Liver (tissue), 10 donors: ENCODE measurements at places on chromosomes 1 and 21. TPM values are rescaled to one million over a fixed set of nuclear protein-coding genes. Genes with fewer than 3 reads are reported as not detected.

Gene WNT4
- 0.09 TPM for polyA plus RNA-seq

- DNase-seq, result no peak
These were observed 299.7 kb downstream of the VAV3 start for GRCh38 chr1:107664982-107665925.

DNA sequence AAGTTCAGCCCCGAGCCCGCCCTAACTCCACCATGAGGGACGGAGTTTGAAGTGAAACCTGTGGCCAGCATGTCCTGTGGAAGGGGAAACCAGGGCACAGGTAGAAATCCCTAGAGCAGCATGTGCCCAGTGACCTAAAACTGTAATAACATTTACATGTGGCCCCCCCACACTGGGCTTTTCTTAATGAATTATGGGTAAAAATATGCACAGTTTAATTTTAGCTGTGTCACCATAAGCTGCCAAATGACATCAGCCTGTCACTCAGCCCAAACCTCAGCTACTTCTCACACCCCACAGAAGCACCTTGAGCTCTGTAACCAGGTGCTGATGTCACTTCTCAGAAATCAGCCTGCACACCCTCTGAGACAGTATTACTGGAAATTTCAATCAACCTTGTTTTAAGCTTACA is 50.0 kb upstream of the SLC19A1 start:
- no peak for DNase-seq

DNA sequence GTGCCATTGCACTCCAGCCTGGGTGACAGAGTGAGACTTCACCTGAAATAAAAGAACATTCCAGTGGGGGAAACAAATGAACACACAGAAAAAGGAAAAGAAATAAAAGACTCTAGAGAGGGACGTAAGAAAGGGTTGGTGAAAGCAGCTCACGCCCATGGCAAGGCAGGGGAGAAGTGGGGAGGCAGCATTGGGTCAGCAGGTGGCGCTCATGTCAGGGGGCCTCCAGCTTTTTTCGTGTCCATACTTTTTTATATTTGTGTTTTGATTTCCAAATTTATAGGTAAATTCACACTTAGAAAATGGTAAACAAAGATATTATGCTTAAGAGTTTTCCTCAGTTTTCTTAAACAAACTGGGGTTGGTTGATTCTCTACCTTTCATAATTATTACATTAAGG is 45.5 kb downstream of the VPS13D start:
- no peak for DNase-seq

- DNase-seq, result no peak
These were observed 10.7 kb downstream of the DDI2 start for GRCh38 chr1:15628003-15628402.

DNA sequence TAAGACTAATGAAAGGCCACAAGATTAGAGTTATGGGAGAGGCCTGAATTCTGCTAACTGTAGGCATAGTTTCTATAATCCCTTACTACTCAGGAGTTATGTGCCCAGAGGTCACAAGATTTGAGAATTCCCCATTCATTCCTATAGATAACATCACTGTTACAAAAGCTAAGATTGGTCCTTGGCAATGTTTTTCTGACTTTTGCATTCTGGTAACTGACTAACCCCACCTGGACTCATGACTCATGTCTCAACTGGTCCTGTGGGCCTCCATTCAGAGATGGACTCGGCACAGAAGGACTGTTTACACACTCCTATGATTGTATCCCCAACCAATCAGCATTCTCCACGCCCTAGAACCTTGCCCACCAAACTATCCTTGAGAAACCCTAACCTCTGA is 249.0 kb upstream of the ZP4 start:
- DNase-seq, result no peak

Gene C1orf94
- not detected for polyA plus RNA-seq

GRCh38 chr21:30668776-30669175 is 26.1 kb downstream of the KRTAP20-3 start:
- DNase-seq, result no peak

DNA sequence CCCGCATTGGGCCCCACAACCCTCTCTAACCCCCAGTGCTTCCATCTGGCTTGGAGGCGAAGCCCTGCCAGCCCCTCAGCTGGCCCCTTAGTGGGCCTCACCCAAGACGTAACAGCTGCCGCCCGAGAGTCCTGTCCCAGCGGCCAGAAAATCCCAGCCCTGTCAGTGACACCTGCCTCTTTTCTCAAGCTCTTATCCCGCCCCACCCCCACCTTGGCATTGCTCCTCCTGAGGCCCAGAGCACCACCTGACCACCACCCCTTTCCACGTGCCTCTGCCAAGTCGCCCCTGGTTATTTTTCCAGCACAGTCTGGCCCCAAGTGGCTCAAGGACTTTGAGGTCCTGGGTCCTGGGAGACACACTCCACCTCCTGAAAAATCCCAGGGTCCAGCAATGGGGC is 5.9 kb upstream of the CTRC start:
- DNase-seq, result no peak

Gene KRTAP13-2
- polyA plus RNA-seq, result not detected

GRCh38 chr1:19532519-19532918 is 47.2 kb upstream of the CAPZB start:
- DNase-seq, result no peak

GRCh38 chr1:12643079-12643478 is 806 bp upstream of the AADACL4 start:
- DNase-seq, result no peak

Gene CDC42BPA
- polyA plus RNA-seq, result 14.2 TPM

- DNase-seq, result no peak
These were observed 269.2 kb downstream of the SDCCAG8 start for GRCh38 chr1:243525085-243525487.

DNA sequence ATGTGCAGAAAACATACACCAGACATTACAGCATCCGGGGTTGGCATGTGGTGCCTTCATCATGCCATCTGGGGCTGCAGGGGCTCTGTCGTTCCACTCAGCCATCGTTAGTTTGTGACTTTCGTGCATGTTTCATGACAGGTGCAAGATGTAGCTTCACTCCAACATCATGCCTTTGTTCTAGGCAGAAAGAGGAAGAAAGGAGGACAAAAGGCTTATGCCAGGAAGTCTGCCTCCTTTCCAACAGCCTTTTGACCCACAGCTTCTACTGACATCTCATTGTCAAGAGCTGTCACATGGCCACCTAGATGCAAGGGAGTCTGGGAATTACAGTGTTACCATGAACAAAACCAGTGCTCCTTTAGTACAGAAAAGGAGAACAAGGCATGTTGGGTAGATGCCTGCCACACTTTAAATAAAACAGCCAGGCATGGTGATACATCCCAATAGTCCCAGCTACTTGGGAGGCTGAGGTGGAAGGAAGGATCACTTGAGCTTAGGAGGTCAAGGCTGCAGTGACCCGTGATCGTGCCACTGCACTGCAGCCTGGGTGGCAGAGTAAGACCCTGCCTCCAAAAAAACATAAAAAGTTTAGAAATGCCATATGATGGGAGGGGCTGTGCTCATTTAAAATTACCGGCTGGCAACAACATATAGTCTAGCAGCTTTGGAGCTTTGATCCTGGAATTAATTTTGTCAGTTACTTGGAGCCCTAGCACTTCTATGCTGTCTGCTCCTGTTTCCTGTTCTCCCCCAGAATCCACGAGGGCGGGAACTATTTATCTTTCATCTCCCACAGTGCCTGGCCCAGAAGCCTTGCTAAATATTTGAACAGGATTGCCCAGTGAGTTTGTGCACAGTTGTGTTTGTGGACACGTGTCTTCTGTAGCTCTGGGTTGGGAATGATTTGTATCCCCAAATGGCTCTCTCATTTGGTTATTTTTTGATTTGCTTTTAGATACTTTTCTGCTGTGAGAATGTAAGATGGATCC is 7.4 kb downstream of the DOP1B start:
- DNase-seq, result no peak

GRCh38 chr1:70714149-70714548 is 303.1 kb downstream of the CTH start:
- DNase-seq, result no peak
